ENCODE measurements at places on chromosomes 6 and 20.

GRCh38 chr6:79450984-79451383 lies 86.2 kb downstream of the LCA5 start:
- DNase-seq: no peak

DNA sequence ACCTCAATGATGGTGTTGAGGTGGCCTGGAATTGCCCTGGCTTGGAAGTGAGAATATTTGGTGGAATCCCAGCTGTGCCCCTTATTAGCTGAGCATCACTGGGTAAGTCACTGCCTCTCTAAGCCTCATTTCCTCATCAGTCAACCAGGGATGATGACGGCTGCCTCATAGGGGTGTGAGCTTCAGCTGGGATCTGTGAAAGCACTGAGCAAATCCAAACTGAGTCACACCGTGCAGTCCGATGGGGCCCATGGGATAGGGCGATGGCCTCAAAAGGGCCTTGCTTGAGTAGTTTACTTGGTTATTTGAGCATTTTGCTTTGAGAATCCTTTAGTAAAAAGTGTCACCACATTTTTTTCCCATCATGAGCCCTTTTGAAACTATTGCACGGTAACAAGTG lies 1.1 kb downstream of the SLC22A1 start:
- DNase-seq: no peak

GRCh38 chr20:16569246-16570153 lies 3.7 kb downstream of the KIF16B start:
- no peak for DNase-seq

DNA sequence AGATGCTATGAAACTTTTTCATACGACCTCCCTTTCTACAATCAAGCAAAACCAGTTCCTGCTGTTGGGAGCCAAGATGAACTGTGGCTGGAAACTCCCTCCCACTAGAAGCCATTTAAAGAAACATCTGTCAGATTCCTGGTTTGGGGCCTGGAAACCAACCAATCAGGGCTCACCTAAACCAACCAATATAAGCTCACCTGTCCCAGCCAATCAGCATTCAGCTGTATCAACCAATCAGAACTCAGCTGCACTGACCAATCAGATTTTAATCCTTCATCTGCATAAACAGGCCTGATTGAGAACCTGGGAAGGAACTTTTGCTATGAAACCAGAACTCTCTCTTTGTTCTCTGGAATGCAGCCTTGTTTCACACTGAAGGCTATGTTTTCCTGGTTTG lies 42.4 kb downstream of the SNX14 start:
- DNase-seq: no peak

DNA sequence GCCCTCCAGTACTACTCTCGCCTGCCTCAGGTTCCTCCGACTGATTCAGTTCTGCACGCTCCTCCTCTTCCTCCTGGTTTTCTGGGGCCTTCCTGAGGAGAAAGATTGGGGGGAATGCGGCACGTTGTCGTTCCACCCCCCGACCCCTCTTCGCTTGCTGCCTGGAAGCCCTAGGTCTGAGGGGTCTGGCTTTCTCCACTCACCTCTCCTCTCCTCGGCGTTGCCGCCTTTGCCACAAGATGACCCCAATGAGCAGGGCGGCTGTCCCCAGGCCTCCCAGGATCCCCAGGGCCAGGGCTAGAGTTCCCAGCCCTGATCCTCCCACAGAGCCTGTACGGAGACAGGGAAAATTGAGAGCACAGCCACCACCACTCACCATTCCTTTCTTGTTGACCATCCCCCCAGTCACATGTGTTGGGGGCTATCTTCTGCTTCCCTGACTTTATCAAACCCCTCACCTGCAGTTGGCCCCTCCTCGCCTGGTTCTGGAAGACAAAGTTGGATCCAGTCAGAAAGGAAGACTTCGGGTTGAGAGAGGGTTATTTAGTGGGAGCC lies 2.8 kb downstream of the AGER start:
- no peak for DNase-seq

GRCh38 chr6:158500016-158500735 lies 59.7 kb upstream of the TMEM181 start:
- no peak for DNase-seq

GRCh38 chr20:708956-709355 lies 33.4 kb upstream of the SCRT2 start:
- DNase-seq: peak; percentile 15

DNA sequence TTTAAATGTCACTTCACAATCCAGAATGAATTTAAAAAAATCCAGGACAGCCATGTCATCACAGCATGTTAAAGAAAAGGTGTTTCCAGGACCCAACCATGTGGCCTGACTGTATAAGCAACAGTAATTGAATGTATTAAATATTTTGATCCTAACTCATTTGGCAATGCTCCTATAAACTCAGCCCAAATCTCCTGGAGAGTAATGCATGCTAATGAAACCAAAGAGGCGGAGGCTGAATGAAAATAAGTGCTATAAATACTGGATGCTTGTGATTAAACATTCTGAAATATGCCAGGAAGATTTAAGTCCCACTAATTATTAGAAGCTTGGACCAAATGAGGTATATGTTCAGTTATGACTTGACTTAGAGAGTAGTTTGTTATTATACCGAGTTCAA lies 486.8 kb downstream of the FRK start:
- no peak for DNase-seq

GRCh38 chr20:9011121-9011520 lies 57.8 kb upstream of the PLCB4 start:
- DNase-seq: no peak

GRCh38 chr6:145147559-145147958 lies 587.8 kb downstream of the EPM2A start:
- no peak for DNase-seq

DNA sequence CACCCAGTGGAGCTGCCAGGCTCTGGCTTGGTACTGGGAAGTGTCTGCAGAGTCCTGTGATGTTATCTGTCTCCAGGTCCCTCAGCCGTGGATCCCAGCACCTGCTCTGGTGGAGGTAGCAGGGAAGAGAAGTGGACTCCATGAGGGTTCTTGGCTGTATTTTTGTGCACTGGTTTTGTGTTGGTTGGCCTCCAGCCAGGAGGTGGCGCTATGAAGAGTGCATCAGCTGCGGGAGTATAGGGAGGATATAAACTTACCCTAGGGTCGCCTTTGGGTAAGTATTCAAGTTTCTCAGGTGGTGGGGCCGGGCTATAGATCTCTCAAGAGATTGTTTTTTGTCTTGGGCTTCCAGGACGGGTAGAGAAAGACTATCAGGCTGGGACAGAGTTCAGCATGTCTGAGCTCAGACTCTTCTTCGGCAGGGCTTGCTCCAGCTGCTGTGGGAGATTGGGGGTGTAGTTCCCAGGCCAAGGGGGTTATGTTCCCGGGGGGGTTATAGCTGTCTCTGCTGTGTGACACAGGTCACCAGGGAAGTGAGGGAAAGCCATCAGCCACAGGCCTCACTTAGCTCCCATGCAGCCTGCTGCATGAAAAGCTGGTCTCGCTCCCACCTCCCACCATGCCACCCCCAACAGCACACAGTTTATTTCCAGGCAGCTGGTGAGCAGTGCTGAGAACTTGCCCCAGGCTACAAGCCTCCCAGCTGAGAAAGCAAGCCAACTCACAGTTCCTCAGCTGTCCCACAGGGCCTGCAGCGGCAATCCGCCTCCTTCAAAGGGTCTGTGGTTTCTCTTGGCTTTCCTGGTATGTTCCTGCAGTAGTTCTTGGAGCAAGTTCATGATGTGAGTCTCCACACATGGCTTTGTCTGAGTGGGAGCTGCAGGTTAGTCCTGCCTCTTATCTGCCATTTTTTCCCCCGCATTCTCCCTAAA lies 115.7 kb downstream of the AIG1 start:
- peak; percentile 39 for DNase-seq

GRCh38 chr6:53605543-53606235 lies 59.9 kb downstream of the KLHL31 start:
- DNase-seq: no peak
